ENCODE measurements at places on chromosomes 3 and 15. TPM values are rescaled to one million over a fixed set of nuclear protein-coding genes. Genes with fewer than 3 reads are reported as not detected.

RTP3 gene
- not detected for total RNA-seq

INSYN1 gene
- total RNA-seq = 0.43 TPM

PRRT3 gene
- total RNA-seq = 2.6 TPM

EPHA6 gene
- 0.22 TPM for total RNA-seq

CELF6 gene
- under 0.01 TPM for total RNA-seq

EAF2 gene
- total RNA-seq = 0.72 TPM

ZCWPW2 gene
- total RNA-seq = 0.72 TPM

CSPG5 gene
- total RNA-seq = 0.14 TPM

ERICH6 gene
- total RNA-seq = 0.14 TPM

ZPLD1 gene
- total RNA-seq = 0.14 TPM

OR5K2 gene
- not detected for total RNA-seq
